Stimulated activated CD4-positive, alpha-beta T cell treated with anti-CD3 and anti-CD28 coated beads, TNF-alpha, amount 100 ng/mL, for 1 hour (primary cell): ENCODE measurements at places on chromosomes 1 and 21.

DNA sequence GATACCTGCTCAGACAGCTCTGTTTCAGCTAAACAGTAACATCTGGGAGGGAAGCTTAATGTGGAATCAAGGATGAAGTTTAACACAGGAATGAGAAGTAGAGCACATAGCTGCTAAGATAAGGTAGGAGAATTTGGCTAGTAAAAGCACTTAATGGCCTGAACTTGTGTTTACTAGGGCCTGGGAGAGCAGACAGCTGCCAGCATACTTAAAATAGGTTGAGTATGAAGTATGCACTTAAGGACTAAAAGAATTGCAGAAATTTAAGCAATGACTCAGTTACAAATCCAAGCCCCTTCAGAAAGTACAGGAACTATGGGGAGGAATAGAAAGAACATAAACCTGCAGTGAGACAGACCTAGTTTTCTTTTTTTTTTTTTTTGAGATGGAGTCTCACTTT, 53.0 kb downstream of the BACH1 start:
- DNase-seq: no peak

GRCh38 chr1:147502760-147503159, 38.5 kb upstream of the BCL9 start:
- no peak for DNase-seq

GRCh38 chr1:53502641-53503432, 43.6 kb downstream of the DMRTB1 start:
- DNase-seq: no peak

DNA sequence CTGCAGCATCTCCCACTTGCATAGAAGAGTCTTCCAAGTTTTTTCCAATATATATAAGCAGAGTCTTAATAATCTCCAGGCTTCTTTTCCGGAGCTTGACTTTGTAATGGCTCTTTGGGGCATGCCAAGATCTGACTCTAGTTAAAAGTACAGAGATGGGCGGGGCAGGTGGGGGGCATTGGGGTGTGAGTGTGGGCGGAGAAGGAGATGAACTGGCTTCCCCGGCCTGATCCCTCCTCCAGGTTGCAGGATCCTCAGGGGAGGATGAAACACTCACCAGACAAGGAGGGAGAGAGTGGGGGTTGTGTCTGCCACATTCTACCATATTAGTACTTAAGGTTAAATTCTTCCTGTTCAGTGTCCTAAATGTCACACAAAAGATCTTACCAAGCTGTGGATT, 23.0 kb downstream of the S100A10 start:
- no peak for DNase-seq

DNA sequence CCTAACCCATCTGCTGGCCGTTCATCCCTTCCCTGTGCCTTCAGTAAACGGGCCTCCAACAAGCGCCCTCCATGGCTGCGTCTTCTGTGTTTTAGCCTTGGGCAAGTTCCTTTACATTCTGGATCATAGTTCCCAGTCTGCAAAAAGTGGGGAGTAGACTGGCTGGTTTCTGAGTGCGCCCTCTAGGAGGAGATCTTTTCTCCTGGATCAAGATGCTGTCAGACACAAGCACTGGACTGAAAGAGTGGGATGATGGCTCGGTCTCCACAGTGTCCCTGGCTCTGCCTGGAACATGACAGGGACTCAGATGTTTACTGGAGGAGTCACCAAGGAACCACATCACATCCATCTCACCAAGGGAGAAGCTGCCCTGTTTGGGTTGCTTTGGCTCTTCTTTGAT, 88.8 kb downstream of the PRDM2 start:
- no peak for DNase-seq

GRCh38 chr21:29490016-29490415, 191.3 kb downstream of the BACH1 start:
- DNase-seq: no peak

GRCh38 chr1:50305808-50306207, 117.4 kb downstream of the DMRTA2 start:
- DNase-seq: no peak

DNA sequence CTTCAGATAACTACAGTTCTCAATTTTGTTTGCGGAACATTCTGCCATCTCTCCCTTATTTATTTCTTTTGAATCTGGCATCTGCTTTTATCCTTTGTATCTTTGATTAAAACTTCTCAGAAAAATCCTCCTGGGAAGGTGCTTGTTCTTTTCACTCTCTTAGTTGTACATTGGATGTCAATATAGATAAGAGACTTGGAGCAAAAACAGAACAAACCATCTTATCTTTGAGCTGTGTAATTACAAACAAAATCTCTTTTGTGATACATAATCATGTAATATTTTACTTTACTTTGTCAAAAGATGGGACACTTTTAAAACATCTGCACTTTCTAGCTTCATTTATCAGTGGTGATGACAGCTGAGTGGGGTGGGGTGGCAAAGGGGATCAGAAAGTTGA, 307.2 kb upstream of the LYPLAL1 start:
- DNase-seq: no peak

- DNase-seq: no peak
Measured at GRCh38 chr1:179145521-179145920, 63.7 kb downstream of the TOR3A start.

- DNase-seq: no peak
Measured at GRCh38 chr1:14881775-14882672, 271.5 kb upstream of the TMEM51 start.

DNA sequence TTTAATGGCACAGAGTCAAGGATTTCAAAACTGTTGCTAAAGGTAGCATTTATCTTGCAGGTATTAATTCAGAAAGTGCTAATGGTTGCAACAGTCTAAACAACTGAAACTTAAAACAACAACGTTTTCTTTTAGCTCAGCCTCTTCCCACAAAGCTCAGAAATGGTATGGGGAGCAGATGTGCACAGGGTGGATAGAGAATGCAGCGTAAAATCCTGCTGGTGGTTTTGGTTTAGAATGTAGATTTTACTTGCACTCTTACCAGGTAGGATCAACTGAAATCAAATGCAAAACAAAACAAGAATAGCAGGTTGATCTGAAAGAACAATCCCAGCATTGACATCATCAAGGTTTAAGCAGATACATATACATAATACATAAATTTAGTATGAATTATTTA, 3.8 kb upstream of the LRRC8C start:
- DNase-seq: no peak

- DNase-seq: no peak
Measured at GRCh38 chr1:19759740-19760089, 40.0 kb downstream of the TMCO4 start.

DNA sequence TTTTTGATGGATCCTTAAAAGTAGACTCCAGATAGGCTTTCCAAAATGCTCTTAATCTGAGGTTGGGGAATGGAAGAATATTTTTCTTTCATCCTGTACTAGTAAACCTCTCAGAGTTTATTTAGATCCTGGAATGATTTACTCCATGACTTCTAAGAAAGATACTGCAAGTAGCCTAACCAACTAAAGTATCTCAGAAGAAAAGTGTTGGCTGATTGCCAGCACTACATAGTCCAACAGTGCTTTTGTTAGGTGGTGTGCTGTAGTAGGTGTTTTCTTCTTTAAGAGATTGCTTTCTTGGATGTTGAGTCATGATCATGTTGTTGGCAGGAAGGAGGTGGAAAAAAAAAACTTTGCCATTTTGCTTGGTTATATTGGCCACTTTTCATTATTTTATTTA, 119.8 kb downstream of the OSBPL9 start:
- DNase-seq: no peak

DNA sequence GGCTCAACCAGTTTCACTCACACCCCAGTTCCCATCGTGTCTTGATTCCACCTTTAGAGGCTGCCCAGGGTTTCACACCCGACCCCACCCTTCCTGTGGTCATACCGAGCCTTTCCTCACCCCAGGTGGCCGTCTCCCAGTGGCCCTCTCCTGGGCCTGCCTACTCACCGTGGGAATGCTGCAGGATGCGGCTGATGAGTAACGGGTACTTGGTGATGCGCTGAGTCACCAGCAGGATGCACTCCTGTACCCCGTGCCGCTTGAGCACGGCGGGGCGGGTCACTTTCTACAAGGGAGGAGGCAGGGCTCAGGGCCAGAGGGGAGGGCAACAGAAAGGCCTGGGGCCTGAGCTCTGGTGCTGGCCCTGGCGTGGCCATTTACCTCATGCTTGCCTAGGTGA, 16.4 kb downstream of the ARHGEF2 start:
- DNase-seq: no peak

DNA sequence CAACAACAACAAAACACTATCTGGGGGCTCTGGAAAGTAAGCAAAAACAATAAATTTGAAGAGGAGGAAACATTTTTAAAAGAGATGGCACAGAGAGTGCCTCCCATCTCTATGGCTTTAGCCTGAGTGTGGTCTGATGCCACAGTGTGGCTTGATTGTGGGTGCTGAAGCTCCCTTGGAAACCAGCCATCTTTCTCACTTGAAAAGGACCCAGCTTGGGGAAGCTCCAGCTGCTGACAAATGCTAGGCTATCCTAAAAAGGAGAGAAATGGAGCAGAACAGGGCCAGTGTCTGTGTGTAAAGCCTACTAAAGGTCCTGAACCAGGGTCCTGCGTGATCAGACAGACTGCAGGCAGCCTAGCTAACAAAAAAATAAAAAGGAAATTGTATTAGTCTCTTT, 642.0 kb upstream of the PTBP2 start:
- no peak for DNase-seq

DNA sequence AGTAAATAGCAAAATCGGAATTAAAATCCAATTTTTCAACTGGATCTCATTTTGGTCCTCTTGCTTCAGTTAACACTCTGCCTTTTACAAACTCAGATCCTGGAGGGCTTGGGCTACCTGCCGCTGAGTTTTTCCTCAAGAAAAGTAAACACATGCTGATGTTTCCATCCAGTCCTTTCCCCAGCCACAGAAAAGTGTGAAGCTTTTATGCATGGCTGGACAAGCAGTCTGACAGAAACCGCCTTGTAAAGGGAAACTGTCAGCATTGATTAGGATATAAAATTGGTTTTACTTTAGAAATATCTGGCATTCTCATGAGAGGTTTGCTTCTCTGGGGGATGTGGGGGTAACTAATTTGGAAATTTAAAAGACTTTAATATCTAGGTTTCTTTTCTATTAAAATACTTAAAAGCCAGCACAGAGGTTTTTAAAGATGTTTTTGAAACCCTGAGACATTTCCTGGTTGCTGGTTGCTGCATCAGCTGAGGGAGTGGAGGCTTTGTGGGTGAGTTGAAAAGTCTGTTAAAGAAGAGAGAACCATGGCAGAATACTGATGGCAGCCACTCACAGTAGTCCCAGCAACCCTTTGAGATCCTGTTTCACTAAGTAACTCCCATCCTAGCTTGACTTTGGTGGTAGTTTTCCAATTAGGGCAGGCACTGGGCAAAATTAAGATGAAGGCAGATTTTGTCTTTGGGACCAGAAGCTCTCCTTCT, 238.3 kb downstream of the PAPPA2 start:
- no peak for DNase-seq

- DNase-seq: no peak
Measured at GRCh38 chr1:243267471-243267880, 11.6 kb downstream of the SDCCAG8 start.

DNA sequence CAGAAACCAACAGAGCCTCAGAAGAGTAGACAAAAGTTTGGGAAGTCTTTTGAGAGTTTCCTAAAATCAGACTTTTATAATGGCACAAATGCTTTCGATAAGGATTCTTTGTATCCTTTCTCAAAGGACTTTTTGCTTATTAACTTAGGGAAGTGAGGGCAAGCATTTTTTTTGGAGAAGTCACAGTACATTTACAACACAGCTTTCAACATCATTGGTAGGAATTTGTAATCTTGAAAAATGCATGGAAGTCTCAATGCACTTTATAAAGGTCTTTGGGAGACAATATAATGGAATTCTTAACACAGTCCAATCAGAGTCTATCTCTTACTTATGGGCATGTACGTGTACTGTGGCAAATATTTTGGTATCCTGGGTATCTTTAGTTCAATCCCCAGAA, 325.8 kb upstream of the NR5A2 start:
- no peak for DNase-seq

GRCh38 chr21:42865776-42866160, 13.6 kb downstream of the WDR4 start:
- no peak for DNase-seq
